ENCODE measurements at places on chromosomes 6 and 20. TPM values are rescaled to one million over a fixed set of nuclear protein-coding genes. Genes with fewer than 3 reads are reported as not detected.

- H3K27ac ChIP-seq, result peak overlapping the region; percentile 86
- H3K36me3 ChIP-seq, result peaks cover 39% of the 10 kb centered on the region
- H3K27me3 ChIP-seq, result no peaks in the 10 kb centered on the region
- DNase-seq, result peak; percentile 66
Observed at GRCh38 chr6:166419286-166419685, 36.5 kb upstream of the MPC1 start.

- no peak for DNase-seq
- no peak overlapping the region for H3K4me3 ChIP-seq
- peaks cover 76% of the 10 kb centered on the region for H3K36me3 ChIP-seq
Observed at GRCh38 chr20:39019805-39020325, 57.7 kb downstream of the DHX35 start.

DNA sequence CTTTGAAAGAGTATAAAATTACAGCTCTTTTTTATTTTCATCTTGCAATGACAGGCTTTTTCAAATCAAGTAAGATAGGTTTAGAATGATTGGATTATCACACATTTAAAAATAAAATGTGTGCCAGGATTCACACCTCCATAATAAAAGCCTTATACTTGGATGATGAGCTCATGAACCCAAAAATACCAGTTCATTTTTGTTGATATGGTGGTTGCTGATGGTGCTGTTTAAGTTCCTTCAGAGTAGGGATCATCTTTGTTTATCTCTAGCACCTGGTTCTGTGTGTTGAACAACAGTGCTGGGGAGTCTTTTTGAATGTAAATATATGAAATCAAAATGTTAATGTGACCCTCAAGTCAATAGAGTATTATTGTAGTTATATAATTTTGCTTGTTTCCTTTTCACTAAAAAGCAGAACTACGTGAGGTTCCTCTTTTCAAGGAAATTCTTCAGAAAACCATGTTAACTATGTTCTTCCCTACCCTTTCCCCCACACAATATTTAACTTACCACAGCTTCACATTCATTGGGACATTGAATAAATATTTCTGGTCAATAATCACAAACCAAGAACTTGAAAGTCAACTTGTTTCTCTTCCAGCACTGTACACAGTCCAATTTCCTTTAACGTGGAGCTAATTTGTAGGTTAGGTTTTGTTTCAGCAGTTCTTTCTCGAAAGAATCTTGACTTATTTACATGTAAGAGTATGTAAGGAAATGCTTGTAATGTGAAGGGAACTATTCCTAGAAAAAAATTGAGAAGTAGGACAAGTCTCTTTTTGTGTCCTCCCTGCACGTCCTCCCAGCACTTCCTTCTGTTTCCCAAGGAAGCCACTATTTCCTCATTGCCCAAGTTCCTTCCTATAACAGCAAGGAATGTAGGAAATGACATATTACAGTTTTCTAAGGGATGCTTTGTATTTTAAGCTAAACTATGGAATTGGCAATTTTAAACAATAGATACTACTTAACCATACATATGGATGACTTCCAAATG is 945.9 kb upstream of the CITED2 start:
- H3K4me3 ChIP-seq, result no peak overlapping the region
- H3K27ac ChIP-seq, result no peak overlapping the region
- H3K27me3 ChIP-seq, result no peaks in the 10 kb centered on the region
- no peak for DNase-seq
- H3K36me3 ChIP-seq, result no peaks in the 10 kb centered on the region
- no peaks in the 10 kb centered on the region for H3K4me1 ChIP-seq

DNA sequence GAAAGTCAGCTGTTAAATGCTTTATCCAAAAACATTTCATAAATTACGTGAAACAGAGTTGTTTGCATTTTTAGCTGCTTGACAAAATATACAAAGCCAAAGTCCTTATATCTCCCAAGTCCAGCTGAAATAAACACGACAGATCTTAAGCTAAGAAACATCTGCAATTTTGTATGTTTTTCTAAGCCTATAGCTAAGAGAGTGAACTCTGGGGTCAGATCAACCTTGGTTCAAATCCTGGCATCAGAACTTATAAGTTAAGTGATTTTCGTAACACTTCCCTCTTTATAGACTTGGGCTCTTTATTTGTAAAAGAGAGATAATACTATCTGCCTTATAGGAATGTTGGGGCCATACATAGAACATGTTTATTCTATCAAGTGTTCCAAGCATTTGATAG is 176.7 kb downstream of the PTPRK start:
- H3K4me1 ChIP-seq, result no peaks in the 10 kb centered on the region
- H3K27me3 ChIP-seq, result no peaks in the 10 kb centered on the region
- DNase-seq, result no peak
- no peaks in the 10 kb centered on the region for H3K36me3 ChIP-seq

DNA sequence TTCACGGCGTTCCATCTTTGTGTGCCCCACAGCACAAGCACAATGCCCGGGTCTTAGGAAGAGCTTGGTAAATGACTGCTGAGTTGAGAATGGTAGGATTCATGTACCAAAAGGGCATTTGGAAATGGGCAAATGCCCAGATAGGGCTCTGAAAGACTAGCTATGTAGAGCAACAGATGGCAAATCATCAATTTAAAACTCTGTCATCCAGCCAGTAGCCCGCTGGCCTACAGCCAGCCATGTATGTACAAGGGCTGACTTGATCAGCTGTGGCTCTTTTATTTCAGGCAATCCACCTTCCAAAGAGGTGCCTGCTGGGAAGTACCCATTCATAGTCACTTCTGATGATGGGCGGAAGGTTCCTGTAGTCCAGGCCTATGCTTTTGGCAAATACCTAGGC is 35.1 kb downstream of the NT5E start:
- H3K27me3 ChIP-seq, result no peaks in the 10 kb centered on the region
- H3K4me1 ChIP-seq, result peaks cover 10% of the 10 kb centered on the region
- H3K27ac ChIP-seq, result no peak overlapping the region
- DNase-seq, result no peak
- H3K4me3 ChIP-seq, result no peak overlapping the region

GRCh38 chr20:8780915-8781314 is 288.0 kb upstream of the PLCB4 start:
- DNase-seq, result no peak
- H3K27ac ChIP-seq, result no peak overlapping the region
- H3K4me1 ChIP-seq, result no peaks in the 10 kb centered on the region
- H3K4me3 ChIP-seq, result no peak overlapping the region

GRCh38 chr20:3340443-3340842 is 67.0 kb downstream of the DNAAF9 start:
- H3K4me1 ChIP-seq, result no peaks in the 10 kb centered on the region
- DNase-seq, result no peak
- no peak overlapping the region for H3K27ac ChIP-seq
- no peaks in the 10 kb centered on the region for H3K27me3 ChIP-seq
- no peak overlapping the region for H3K4me3 ChIP-seq
- no peaks in the 10 kb centered on the region for H3K36me3 ChIP-seq

GRCh38 chr6:26457264-26457805 is 420 bp upstream of the BTN2A1 start:
- H3K4me1 ChIP-seq, result peaks cover 47% of the 10 kb centered on the region
- H3K27ac ChIP-seq, result peak overlapping the region; percentile 97
- peak overlapping the region; percentile 99 for H3K4me3 ChIP-seq
- DNase-seq, result no peak
- no peaks in the 10 kb centered on the region for H3K27me3 ChIP-seq
- peaks cover 43% of the 10 kb centered on the region for H3K36me3 ChIP-seq

GRCh38 chr20:47546184-47547033 is 44.7 kb downstream of the NCOA3 start:
- H3K4me1 ChIP-seq, result peaks cover 51% of the 10 kb centered on the region
- H3K27me3 ChIP-seq, result no peaks in the 10 kb centered on the region
- H3K27ac ChIP-seq, result no peak overlapping the region
- H3K4me3 ChIP-seq, result no peak overlapping the region

DNA sequence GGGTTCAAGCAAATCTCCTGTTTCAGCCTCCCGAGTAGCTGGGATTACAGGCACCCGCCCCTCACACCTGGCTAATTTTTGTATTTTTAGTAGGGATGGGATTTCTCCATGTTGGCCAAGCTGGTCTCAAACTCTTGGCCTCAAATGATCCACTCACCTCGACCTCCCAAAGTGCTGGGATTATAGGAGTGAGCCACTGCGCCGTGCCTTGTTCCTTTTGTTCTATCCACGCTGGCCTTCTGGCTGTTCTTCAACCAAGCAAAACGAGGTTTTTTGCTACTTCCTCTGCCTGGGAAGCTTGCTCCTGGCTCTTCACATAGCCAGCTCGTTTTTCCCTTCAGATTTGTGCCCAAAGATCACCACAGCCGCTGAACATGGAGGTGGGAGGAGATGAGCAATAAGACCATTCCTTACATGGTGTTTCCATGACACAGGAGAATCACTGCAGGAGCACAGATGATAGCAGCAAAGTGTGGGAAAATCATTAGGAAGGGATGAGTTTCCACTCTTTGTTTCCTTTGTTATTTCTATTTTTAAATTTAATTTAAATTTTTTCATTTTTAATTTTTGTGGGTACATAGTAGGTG is 201.0 kb upstream of the ZNF217 start:
- H3K4me1 ChIP-seq, result no peaks in the 10 kb centered on the region
- peaks cover 4% of the 10 kb centered on the region for H3K36me3 ChIP-seq
- DNase-seq, result no peak
- no peak overlapping the region for H3K4me3 ChIP-seq

- no peak for DNase-seq
- H3K4me3 ChIP-seq, result no peak overlapping the region
- H3K27me3 ChIP-seq, result peaks cover 68% of the 10 kb centered on the region
- H3K27ac ChIP-seq, result no peak overlapping the region
Observed at GRCh38 chr6:75201021-75201420, 4.8 kb downstream of the COL12A1 start.

Gene BFSP1
- 2.2 TPM for total RNA-seq

Gene TBX18
- not detected for total RNA-seq

Measured in activated CD4-positive, alpha-beta T cell treated with anti-CD3 and anti-CD28 coated beads, Interleukin-2, amount 10 ng/mL, durations not matched to agents 7 days and 5 days (primary cell).